ENCODE measurements at places on chromosomes 2 and 18.

GRCh38 chr2:195320413-195320973 is 336.5 kb upstream of the SLC39A10 start:
- no peak for DNase-seq

GRCh38 chr2:17822445-17823117 is 6.3 kb downstream of the MSGN1 start:
- no peak for DNase-seq

DNA sequence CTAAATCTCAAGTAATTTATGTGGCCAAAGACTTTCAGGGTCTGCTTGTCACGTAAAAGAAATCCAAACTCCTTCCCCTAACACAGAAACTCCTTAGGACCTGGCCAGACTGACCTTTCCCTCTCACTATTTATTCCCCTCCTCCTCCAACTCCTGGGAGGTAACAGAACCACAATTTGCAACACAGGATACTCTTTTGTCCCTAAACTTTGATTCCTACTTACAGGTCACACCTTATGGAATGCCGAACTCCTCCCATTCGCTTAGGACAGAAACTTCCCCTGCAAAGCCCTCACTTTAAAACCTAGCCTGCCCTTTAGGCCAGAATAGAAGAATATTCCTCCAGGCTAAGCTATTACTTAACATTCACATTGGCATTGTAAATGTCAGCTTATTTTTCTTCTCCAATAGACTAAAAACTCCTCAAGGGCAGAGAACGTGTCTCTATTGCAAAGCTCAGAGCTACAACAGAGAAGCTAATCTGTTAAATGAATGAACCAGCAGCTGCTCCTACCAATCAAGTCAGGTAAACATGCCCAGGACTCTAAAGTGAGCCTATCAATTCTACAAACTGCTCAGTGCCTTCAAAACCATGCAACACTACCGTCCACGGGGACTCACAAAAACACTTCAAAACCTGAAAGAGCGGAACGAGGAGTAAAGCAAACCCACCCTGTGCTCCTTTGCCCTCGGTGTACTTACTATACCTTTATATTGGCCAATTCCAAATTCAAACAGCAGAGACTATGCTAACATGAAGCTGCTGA is 6.1 kb downstream of the INO80D start:
- DNase-seq = no peak

DNA sequence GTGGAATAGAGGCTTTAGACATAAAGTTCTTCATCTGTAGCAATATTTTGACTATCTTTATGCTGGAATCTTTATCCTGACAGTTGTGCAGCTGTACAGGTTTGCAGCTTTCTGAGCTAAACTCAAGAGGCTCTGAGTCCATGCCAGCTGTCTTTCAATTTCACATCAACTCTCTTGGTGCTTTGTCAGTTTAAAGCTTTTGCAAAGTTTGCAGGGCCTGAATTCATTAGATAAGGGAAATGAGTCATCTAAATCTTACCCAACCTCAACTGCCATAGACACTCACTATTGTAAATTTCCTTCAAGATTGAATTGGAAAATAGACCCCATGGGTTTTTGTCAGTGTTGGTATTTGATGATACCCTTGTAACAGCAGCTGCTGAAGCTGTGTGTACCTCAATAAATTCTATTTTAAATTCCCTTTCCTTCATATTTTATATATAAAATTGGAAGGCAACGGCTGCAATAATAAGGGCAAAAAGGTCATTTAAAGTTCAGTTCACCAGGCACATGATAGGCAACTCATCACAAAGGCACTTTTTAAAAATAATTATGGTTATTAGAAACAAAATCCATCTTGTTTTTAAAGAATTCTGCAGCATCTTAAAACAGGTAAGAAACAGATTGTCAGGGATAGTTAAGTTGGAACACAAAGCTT is 169.9 kb upstream of the SLC39A10 start:
- DNase-seq = no peak

DNA sequence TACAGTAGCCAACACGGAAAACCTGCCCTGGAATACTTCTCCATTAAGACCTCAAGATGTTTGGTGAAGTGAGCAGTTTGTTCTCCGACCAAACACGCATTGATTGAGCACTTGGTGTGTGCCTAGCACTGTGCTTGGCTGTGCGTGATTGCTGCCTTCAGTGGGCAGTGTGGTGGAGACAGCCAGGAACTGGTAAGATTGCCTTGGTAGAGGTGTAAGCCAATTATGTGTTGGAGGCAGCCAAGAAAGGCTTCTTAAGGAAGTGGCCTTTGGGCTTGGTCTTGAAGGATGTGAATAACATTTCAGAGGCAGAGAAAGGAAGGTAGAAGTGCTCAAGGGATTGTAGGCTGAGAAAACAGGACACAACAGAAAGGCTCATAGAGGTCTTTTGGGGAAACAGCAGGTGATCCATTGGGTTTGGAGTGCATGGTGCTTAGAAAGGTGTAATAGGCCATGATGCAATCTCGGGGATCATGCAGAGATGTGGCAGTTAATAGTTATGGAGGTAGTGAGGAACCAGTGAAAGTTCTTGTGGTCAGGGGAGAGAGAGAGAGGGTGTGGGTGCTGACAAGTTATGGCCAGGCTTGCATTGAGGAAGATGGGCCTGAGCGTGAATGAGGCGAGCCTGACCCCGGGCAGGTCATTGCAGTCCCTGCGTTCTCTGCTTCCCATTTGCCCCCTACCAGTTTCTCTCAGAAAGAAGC is 6.3 kb downstream of the B3GNT2 start:
- DNase-seq = no peak

DNA sequence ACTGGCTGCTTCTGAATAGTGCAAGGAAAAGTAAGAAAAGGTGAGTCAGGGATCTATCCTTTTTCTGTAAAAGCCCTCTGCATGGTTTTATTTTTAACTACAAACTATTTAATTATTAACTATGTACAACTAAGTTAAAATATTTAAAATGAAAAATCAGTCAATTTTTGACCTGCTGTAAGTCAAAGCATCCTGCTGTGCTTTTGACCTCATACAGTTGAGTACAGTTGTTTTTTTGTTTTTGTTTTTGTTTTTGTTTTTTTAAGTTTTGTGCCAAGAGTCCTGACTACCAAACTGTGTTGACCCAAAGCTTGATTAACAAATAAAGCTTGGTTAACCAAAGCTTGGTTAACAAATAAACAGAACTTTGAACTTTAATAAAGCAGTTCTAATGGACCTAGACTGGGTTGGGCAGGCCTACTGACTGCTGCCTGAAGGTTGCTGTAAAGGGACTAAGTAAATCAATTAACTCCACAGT is at the start of gene ACMSD:
ACMSD (plus strand) TSS at position 474 of the 478 bp plus-strand sequence. CDS start 67 bp downstream, outside the sequence.
- no peak for DNase-seq

GRCh38 chr2:24915175-24915574 is 4.9 kb downstream of the ADCY3 start:
- no peak for DNase-seq

- DNase-seq = no peak
Measured at GRCh38 chr2:66845307-66845706, 410.4 kb downstream of the MEIS1 start.

DNA sequence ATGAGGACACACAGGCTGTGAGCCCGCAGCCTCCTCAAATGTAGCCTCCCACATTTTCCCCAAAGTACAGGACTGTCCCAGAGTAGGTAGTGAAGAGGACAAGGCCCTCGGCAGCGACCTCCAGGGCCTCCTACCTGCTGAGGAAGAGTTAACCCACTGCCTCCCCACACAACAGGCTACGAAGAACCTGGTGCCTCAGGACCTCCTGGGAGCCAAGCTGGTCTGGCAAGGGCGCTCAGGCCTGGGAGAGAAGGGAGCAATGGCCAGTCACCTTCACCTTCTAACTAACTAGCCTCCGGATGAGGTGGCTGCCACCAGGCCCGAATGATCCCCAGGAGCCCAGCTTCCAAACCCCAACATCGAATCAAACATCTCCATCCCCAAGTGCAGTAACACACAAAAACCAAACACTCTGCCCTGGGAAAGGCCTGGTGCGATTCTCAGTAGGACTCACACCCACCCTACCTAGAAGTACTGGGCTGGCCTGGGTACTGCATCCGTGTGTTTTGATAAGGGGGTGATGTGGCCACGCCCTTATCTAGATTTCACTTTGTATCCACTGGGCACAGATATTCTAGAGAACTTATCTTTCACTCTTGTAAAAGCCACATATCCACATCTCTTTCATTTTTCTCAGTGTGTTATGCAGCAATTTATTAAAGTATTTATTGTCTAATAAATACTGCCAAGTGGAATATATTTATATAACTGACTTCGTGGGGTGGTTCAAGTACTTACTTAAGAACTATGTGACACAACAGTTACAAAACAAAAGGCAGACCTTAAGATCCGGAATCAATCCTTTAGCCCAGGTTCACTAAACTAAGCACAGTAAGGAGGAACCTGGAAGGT is 9.7 kb downstream of the ERFE start:
- no peak for DNase-seq
